Hepatocyte (in vitro differentiated cells): ENCODE measurements at places on chromosomes 4 and X.

- DNase-seq, result no peak
These were observed 275.6 kb downstream of the LDB2 start for GRCh38 chr4:16622826-16623225.

GRCh38 chr4:176508780-176509331, 189.1 kb downstream of the SPCS3 start:
- no peak for DNase-seq

DNA sequence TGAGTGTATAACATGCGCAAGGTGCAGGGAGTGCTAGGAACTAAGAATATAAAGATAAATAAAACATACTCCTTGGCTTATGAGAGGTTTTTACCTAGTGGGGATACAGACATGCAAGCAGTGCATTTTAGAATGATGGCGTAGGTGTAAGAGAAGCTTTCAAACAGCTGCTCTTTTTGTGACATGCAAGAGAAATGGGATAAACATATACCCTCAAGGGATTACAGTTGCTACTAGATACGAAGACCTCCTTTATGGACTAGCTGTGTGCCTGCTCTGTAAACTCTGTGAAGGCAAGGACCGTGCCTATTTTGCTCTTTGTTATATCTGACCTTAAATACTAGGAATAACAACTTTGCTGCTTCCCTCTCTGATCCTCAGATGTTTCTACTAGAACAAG, 39.0 kb upstream of the SLITRK4 start:
- DNase-seq, result no peak

GRCh38 chr4:122831515-122832196, 5.0 kb downstream of the FGF2 start:
- no peak for DNase-seq
